Vagina (tissue), 2 donors: ENCODE measurements at places on chromosomes 2 and 18. TPM values are rescaled to one million over a fixed set of nuclear protein-coding genes. Genes with fewer than 3 reads are reported as not detected.

GRCh38 chr2:200728630-200729029 is 83.1 kb upstream of the BZW1 start:
- DNase-seq = no peak

- DNase-seq = no peak
These were observed 44.5 kb downstream of the TXNL1 start for GRCh38 chr18:56593906-56594305.

KATNAL2 gene
- 5.2 TPM for total RNA-seq

GRCh38 chr2:18721038-18721922 is 131.9 kb upstream of the NT5C1B start:
- no peak for DNase-seq

DNA sequence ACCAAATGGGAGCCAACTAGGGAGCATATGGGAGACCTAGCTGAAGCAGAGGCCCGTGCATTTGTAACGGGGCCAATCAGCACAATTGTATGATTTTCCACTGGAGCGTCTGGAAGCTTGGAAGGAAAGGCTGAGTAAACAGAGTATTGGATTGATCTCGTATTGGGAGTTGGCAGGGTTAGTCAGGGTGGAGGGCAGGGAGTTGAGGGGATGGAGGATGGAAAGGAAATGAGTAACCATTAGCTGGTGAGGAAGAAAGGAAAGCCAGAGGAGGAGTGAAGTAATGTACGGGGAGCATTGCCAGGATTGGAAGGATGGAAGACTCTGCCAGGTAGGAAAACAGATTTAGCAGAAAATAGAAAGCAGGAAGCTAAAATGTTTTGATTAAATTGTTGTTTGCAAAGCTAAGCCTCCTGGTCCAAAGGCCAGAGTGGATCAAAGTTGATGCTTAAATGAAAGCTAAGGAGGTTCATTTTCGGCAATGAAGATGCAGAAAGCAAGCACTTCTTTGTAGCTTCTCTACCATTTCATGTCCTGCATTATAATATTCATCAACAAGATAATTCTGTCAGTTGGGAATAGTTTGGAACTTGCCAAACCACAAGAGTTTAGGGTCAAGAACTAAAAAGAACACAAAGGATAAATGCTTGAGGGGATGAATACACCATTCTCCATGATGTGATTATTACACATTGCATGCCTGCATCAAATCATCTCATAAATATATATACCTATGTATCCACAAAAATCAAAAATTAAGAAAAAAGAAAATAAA is 75.6 kb upstream of the TTN start:
- no peak for DNase-seq
